ENCODE measurements at places on chromosomes 2 and 18.

- no peak for DNase-seq
Observed at GRCh38 chr2:95274291-95275150, at the start of gene PROM2. Gene PROM2 (plus strand): TSS chr2:95274449. CDS start chr2:95274586, 137 bp downstream.

DNA sequence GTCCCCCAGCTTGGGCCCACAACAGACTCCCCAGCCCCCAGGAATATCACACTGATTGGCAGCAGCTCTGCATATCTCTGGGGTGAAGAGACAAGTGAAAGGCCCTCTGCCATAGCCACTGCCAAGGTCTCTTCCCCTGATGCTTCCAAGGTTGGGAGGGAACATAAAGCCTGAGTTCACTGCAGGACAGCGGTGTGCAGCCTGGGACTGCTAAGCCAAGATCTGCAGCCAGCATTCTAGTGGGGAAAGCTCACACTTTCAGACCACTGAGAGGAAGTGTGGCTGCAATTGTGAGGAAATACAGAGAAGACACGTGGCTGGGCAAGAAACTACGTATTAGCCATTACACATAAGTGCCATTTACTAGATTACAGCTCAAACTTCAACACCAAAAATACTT, 100.7 kb downstream of the MAIP1 start:
- DNase-seq = no peak

- DNase-seq = no peak
Observed at GRCh38 chr2:146503366-146503765, 1341.5 kb upstream of the ACVR2A start.

DNA sequence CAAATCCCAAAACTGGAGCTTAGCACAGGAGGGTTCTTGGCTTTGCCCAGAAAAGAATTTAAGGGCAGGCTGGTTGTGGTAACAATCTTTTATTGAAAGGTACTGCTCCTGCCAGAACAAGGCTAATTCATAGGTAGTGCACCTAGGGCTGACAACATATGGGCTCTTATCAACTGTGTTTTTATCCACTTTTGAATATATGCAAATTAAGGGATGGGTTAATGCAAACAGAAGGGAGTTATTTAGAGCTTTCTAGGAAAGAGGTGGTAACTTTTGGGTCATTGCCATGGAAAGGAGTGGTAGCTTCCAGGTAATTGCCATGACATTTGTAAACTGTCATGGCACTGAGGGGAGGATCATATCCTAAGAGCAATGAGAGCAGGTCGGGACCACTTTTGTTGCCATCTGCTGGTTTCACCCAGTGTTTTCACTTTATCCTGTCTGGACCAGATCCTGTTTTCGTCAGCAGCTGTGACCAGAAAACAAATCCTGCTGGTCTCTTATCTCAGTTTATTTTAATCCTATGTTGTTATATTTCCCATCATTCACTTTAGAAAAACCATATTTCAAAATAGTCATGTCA, 981 bp downstream of the C2orf66 start:
- DNase-seq = no peak

DNA sequence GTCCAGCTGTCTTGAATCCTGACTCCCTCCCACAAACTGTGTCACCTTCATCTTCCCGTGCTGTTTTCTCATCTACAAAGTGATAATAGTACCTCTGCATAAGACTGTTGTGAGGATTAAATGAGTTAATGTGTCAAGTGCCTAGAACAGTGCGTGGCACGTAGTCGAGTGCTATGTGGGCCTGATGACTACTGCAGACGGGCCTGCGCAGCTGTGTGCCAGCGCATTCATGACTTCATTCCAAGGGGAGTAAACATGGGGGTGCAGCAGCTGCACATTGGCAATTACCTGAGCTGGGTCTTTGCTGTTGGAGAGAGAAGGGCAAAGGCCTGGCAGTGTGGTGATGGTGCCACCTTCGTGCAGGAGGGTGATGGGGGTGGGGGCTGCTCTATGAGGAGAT, 5.0 kb downstream of the TEX44 start:
- DNase-seq = no peak

- no peak for DNase-seq
Observed at GRCh38 chr2:3789256-3789655, 85.9 kb downstream of the DCDC2C start.

- DNase-seq = no peak
Observed at GRCh38 chr2:207531032-207531952, 1.5 kb downstream of the CREB1 start.

GRCh38 chr2:232236200-232236599, 142.4 kb upstream of the ALPP start:
- no peak for DNase-seq

DNA sequence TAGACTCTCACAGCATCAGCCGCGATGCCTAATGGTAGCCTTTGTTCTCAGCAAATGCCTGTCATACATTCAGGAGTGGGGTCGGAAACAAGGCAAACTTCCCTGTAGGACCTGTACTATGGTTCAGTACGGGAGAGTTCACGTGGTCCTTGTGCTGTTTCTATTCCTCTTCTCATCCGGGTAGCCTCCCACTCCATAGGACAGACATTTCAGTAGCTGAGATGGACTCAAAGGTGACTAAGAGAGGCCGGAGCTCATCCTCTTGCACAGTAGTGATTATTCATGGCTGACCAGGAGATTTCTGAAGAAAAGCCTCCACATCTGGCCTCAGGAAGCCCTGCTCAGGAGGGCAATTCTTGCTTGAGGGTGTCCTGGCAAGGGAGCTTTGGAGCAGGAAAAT, 117.8 kb upstream of the SPRED2 start:
- no peak for DNase-seq

- DNase-seq = no peak
Observed at GRCh38 chr2:74385396-74385795, 5.3 kb upstream of the DCTN1 start.

DNA sequence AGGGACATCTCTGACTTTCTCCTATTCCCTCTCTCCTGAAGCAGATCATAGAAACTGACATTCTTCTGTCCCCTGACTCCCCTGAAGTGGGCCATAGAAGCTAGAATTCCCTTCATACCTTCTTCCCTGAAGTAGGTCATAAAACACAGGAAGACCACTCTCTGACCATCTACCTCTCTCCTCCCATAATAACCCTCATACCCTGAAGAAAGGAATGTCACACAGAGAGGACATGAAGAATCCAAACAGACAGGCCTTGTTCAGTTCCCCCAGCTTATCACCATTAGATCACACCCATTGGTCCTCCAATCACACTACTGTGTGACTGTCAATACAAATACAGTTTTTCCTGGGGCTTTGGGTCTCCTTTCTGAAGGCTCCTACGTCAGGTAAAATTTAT, 347.1 kb downstream of the DLGAP1 start:
- DNase-seq = no peak

DNA sequence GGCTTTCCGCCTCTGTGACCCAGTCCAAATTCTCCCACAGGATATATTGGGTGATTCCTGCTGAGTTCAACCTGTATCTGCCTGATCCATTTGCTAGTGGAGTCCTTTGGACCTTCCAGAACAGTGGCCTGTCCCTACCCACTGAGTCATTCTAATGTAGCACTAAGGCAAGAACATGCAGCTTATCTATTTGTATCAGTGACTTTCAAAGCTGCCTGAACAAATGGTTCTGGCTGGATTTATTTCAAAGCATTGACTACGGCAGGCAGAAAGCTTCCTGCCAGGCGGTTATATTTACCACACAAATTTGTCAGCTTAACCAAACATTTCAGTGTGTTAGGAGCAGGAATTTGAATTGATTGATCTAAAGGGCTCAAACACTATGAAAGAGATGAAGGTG, 613.4 kb downstream of the DCC start:
- DNase-seq = no peak

GRCh38 chr2:186771850-186772463, 77.0 kb downstream of the ZSWIM2 start:
- no peak for DNase-seq

DNA sequence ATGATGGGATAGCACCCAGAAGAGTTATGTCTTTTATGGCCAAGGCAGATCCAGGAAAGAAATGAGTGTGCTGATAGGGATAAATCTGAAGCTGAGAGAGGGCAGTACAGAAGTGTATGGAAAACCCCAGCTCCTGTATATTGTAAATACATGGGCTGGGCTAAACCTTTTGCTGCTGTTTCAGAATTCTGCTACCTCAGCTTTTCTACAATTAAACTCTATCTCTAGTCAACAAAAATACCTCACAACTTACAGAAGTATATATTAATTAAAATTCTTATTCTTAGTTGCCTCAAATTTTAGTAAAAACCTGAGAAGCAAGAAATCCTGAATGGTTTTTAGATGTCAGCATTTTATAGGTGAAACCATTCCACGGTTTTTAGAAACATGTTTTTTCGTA, 889.5 kb upstream of the NXPH2 start:
- DNase-seq = no peak
